ENCODE measurements at places on chromosomes 16 and 17.
A peak's percentile ranks its signal among the peaks of the same experiment; 100 is the strongest.

DNA sequence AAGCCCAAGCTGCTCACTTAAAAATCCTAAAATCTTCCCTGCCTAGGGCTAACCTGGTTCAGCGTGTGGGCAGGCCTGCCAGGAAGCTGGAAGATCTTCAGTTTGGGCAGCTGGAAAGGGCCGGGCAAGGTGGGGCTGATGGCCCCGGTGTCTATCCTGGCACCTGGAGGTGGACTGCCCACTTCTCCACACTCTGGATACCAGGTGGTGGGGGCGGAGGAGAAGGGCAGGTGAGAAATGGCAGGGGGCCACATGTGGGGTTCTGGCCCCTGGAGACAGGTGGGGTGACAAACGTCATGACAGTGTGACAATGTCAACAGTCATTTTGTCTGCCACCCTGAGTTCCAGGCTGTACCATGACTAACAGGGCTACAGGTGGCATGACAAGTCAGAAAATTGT, 78.5 kb upstream of the C16orf82 start:
- DNase-seq: no peak

GRCh38 chr17:82856361-82856760, 16.5 kb upstream of the ZNF750 start:
- no peak for DNase-seq

DNA sequence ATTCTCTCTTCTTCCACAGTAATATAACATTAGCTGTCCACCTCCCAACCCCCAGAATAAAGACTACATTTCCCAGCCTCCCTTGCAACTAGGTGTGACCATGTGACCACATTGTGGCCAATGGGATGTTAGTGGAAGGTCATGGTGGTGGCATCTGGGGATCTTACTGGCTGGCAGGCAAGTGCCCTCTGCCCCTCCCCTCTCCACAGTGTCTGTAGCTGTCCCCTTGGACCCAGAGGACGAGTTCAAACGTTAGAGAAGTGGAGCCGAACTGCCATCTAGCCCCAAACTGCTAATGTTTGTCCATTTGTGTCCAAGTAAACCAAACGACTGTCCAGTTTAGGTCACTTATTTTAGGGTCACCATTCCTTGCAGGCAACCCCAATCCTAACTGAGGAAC, 26.6 kb upstream of the KCNG4 start:
- peak; percentile 14 for DNase-seq

DNA sequence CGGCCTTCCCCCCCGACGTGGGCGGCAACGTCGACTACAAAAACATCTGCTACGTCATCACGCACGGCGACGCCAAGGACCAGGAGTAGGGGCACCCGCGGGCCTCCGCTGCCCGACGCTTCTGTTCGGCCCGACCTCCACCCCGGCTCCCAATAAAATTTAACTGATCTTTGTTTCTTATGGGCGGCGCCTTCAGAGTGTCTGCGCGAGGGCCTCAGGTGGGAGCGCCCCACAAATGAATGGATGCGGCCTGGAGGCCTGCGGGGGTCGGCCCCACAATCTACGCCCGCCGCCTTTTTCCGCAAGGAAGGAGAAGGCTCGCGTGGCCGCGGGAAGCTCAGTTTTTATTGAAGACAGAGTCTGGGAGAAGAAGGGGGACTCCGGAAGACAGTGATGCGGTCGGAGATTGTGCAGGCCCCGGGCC, 3.2 kb downstream of the MYL11 start:
- DNase-seq: peak; percentile 63

DNA sequence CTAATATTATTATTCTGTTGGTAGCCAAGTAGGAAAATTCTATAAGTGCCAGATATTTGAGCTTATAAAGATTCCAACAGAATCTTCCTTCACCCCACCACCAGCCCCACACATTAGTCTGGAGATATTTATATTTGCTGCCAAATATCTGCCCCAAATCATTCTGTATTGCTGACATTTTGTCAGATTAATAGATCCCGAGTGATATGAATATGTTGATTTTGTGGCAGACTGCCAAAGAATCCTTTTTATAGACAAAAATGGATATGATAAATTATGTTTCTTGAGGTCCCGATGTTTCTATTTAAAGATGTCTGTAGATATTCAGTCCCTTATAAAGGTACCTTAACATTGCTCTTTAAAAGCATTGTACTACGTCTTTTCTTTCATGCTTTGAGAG, 162.2 kb upstream of the KCNJ16 start:
- no peak for DNase-seq

DNA sequence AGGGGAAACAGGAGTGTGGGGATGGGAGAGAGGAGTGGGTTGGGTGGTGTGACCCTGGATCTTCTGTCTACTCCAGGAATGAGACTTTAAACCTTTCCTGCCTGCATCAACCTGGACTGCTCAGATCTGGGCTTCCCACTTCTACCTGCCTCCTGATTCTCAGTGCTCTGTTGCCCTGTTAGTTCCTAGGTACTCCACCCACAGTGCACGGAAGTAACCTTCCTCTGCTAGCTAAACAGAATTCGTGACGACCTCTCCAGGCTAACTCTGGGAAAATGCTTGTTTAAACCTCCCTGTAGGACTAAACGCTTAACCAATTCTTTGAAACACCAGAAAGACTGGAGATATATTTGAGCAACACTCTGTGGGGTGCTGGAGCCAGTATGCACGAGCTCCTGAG, 83.4 kb upstream of the CLEC3A start:
- no peak for DNase-seq

- DNase-seq: no peak
These were observed 26.0 kb upstream of the B4GALNT2 start for GRCh38 chr17:49106321-49107210.

DNA sequence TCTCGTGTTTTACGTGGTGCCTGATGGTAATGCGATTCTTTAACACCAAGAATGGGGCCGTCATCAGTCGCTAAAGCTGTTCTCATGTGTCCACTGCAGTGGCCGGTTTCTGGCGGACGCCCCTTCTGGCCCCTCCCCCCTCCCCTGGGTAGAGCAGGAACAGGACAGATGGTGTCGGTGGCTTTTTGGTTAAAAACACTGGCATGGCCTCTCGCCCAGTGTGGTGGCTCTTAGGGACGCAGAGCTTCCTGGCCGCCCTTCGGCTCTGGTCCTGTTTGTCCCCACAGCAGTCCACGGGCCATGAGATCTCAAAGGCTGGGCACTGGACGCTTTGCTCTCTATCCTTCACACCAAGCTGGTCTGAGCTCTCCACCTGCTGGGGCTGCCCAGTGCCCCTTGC, 151.8 kb downstream of the BANP start:
- DNase-seq: no peak

DNA sequence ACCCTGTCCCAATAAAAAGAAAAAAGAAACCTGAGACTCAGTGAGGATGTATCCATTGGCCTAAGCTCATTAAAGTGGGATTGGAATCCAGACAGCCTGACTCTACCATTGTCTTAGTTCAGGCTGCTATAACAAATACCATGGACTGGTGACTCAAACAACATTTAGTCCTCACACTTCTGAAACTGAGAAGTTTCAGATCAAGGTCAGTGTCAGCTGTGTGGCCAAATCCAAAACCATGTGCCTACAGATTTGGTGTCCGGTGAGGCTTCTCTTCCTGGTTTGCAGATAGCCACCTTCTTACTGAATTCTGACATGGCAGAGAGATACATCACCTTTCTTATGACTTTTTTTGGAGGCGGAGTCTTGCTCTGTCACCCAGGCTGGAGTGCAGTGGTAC, 53.3 kb upstream of the KDM8 start:
- no peak for DNase-seq

DNA sequence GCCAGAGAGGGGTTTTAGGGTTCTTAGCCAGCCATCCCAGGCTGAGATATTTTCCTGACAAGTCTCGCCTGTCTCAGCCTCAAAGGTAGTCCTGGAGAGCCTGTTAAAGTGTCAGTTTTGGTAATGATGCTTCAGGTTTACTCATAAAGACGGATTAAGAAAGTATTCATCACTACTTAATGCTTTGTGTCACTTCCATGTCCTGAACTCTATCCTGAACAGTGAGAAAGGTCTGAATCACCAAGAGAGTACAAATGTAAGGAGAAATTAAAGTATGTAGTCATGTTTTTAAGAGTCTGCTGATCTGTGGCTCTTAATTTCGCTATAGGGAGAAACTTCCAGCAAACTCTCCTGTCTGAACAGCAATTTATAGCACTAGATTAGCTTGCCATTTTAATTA, 14.0 kb downstream of the RPGRIP1L start:
- no peak for DNase-seq

- no peak for DNase-seq
These were observed 36.4 kb downstream of the TXNDC11 start for GRCh38 chr16:11706180-11706742.

GRCh38 chr17:6710317-6710716, 2.9 kb downstream of the SLC13A5 start:
- no peak for DNase-seq

- DNase-seq: peak; percentile 76
These were observed at the start of gene ABCA9 for GRCh38 chr17:69060822-69061221. Gene ABCA9, minus strand, starts transcription at chr17:69060927. Its CDS starts 9,801 bp downstream, at chr17:69051126.

DNA sequence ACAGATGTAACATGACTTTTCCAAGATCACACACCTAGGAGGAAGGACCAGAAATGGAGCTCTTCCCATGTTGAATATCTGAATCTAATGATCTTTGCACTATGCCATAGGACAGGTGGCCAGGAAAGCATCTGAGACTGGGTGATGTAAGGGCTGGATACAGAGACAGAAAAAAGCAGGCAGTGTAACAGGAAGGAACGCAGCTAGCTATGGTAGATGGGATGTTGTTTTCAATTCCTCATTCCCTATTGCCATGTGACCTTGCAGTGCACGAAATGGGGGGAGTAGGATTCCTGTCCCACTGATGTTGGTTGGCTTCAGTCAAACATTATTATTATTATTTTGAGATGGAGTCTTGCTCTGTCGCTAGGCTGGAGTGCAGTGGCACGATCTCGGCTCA, 3.7 kb upstream of the NPIPB15 start:
- no peak for DNase-seq

DNA sequence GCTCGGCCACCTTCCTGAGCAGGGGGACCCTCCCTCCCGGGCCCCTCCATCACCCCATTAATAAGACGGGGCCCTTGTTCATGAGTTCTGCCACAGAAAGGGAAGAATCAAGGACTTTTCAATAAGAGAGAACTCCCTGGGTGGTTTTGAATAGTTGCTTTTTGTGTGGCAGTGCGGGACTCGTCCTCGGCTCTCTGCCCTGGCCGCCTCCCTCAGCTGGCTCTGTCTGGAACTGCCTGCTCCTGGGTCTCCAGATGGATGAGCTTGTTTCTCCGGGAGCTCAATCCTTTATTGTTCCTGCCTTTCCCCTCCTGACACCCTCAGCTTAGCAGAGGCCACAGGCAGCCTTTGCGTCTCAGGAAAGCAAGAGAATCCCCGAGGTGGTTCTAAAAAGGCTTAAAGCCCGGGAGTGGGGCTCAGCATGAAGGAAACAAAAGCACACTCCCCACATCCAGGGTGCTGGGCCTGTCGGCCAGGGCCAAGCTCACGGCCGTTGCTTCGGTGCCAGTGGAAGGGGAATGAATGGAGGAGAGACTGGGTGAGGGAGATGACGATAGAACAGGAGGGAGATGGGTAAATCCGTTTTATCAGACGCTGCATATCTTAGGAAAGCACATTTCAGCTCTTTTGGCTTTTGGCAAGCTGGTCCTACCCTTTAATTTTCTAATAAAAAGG, 60.2 kb downstream of the RAI1 start:
- no peak for DNase-seq

DNA sequence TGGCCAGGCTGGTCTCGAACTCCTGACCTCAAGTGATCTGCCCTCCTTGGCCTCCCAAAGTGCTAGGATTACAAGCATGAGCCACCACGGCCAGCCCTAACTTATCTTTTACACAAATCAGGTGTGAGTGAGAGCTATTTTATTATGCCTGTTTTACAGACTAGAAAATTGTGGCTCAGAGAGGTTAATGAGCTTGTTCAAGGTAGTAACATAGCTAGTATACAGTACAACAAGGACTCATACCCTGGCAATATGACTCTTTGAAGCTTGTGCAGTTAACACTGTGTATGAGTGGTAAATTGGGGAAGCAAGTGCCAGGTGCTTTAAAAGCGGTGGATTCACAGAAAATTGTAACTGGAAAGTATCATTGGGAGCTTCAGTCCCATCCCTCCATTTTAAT, 49.0 kb downstream of the YPEL2 start:
- no peak for DNase-seq

GRCh38 chr16:574021-574760, 4.4 kb downstream of the PIGQ start:
- no peak for DNase-seq

GRCh38 chr16:57151369-57151768, 34.5 kb downstream of the PSME3IP1 start:
- no peak for DNase-seq

DNA sequence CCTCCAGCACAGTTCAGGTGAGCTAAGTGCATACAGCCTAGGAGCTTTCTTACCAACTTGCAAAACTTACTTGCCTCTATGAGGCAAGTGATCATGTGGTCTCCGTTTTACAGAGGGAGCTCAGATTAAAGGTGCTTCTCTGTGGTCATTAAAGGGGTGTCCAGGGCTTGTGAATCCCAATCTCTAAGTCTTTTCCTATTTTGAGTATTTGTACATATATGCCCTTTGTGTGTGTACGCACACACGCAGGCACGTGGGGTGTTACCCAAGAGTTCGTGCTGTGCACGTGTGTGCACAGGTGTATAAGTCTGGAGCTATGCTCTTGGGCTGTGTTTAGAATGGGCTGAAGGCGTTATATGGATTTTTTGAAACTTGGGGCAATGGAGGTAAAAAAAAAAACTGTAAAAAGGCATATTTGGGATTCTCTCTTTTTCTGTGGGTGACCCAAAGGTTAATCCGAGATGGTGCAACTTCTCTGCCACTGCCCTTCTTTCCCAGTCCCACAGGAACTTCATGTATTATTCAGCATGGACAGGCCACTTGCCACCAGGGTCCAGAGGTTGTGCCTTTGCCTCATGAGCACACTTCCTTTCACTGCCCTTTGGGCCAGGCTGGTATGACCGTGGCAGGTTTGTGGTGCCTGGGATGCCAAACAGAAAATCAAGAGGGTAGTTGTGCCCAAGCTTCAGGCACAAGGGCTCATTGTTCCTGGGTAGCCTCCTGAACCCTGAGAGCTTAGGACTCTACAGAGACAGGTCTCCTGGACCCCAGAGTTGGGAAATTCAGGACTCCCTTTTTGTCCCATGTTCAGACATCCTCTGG, 1.5 kb downstream of the ABCC3 start:
- DNase-seq: no peak
